ENCODE measurements at places on chromosomes 12 and 14.

DNA sequence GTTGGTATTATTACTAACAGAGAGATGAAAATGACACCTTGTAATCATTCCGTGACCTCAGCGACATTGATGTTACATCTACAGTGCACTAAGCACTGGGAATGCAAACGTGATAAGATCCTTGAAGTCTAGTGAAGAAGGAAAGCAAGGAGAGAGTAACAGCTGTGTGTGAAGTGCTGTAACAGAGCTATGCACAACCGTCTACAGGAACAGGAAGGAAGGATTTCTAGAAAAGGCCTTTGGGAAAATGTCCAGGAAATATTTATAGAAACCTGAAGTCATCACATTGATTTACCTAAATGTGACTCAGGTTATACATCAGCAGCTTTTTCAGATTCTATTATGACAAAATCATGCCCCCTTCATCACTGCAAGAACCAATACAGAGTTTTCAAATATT, 304.2 kb upstream of the AMIGO2 start:
- no peak for DNase-seq

DNA sequence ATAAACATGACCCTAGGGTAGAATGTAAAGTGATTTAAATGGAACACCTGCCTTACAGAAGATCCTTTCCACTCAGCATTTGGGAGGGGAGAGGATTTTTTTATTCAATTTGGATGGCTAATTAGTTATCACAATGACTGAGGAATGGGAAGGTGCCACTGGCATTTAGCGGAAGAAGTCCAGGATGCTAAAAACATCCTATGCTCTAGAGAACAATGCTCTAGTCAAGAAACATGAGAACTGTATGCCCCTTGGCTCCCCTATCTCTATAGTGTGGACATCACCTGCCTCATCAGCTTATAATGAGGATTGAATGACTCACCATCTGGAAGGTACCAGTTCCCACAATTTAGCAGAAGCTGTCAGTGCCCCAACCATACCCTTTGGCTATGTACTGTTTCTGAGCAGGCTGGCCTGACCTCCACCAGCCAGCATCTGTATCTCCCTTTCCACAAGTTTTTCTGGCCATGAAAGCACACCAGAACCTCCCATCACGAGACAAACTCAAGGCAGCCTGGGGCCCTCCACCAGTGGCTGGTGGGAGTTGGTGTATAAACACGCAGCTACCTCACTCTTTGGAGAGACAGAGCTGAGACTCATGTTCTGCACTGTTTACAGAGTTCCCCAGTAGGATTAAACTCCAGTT, 109.7 kb upstream of the VASH1 start:
- DNase-seq, result no peak

DNA sequence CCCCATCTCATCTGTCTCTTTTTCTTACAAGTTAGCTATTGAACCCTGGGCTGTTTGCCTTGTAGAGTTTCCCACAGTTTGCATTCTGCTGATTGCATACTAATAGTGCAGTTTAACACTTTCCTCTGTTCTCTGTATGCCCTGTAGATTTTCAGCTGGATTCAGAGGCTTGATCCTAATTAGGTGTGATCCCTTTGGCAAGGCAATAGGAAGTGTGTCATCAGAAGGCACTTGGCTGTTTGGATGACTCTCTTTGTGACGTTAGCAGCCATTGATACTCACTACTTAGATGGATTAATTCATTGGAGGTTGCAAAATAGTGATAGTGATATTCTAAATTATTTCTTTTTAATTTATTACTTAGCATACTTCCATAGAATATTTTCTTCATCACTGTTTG, 33.6 kb downstream of the FUT8 start:
- no peak for DNase-seq

DNA sequence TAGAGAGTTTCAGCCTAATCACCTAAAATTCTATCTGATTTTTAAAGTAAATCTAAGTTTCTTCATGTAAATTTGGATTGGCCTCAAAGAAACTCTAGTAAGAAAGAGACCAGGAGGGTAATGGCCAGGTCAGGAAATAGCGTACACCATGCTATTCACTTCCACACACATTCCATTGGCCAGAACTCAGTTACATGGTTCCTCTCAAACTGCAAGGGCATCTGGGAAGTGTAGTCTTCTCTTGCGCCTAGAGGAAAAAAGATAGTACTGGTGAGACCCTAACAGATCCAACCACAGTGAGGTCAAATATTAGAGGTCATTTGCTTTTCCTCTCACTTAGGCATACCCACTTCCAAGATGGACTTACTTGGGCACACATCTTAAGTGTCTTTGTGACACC, 39.1 kb downstream of the MBIP start:
- DNase-seq, result no peak

DNA sequence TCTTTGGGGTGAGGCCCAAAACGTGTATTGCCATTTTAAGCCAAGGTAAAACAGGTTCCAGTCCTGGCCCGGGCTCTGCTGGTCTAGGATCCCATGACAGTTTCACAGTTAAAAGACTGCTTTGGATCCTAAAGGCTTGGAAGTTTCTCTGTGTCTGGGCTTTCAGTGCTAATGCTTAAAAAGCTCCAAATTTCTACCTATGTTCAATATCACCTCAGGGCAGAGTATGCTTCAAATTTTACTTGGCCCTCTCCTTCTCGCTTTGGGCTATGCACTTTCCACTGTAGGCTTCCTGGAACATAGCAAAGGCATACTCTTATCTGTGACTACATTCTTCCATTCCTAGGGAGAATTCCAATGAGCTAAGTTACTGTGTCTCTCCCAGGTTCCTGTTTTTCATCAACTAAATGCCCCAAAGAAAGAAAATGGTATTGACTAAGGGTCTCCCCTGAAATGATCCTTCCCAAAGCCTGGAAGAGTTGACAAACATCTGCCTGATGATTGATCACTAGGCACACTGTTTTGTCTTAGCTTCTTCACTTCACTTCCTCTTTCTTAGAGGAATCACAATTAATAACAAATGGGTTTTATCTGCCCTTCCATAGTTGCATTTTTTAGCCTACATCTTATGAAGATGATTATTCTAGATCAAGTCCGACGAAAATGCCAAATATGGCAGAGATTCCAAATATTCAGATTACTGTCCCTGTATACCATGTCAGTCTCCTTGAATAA, 79.4 kb downstream of the TMTC2 start:
- no peak for DNase-seq

GRCh38 chr12:31658471-31659086, 909 bp upstream of the ETFBKMT start:
- peak; percentile 4 for DNase-seq

GRCh38 chr14:99468836-99469592, 11.6 kb downstream of the SETD3 start:
- no peak for DNase-seq

Data from CD4-positive, alpha-beta T cell treated with Interferon alpha-2 for 1 hour (primary cell).